ENCODE measurements at places on chromosomes 5 and 9. TPM values are rescaled to one million over a fixed set of nuclear protein-coding genes. Genes with fewer than 3 reads are reported as not detected.

GRCh38 chr5:57779383-57780223 is 297.0 kb upstream of the ACTBL2 start:
- no peak overlapping the region for H3K27ac ChIP-seq
- H3K27me3 ChIP-seq = no peaks in the 10 kb centered on the region
- H3K36me3 ChIP-seq = no peaks in the 10 kb centered on the region
- peaks cover 18% of the 10 kb centered on the region for H3K4me1 ChIP-seq

- H3K4me3 ChIP-seq = no peak overlapping the region
- H3K4me1 ChIP-seq = no peaks in the 10 kb centered on the region
- H3K36me3 ChIP-seq = no peaks in the 10 kb centered on the region
These were observed 226.3 kb downstream of the DEPDC1B start for GRCh38 chr5:60473654-60474053.

ZNF618 gene
- total RNA-seq = 5.9 TPM

- no peaks in the 10 kb centered on the region for H3K36me3 ChIP-seq
- H3K4me3 ChIP-seq = no peak overlapping the region
- no peaks in the 10 kb centered on the region for H3K27me3 ChIP-seq
- no peak overlapping the region for H3K27ac ChIP-seq
- no peak for DNase-seq
- no peaks in the 10 kb centered on the region for H3K4me1 ChIP-seq
These were observed 22.1 kb downstream of the ARHGAP26 start for GRCh38 chr5:142792012-142792864.

PTGR1 gene
- 979 TPM for total RNA-seq

DNA sequence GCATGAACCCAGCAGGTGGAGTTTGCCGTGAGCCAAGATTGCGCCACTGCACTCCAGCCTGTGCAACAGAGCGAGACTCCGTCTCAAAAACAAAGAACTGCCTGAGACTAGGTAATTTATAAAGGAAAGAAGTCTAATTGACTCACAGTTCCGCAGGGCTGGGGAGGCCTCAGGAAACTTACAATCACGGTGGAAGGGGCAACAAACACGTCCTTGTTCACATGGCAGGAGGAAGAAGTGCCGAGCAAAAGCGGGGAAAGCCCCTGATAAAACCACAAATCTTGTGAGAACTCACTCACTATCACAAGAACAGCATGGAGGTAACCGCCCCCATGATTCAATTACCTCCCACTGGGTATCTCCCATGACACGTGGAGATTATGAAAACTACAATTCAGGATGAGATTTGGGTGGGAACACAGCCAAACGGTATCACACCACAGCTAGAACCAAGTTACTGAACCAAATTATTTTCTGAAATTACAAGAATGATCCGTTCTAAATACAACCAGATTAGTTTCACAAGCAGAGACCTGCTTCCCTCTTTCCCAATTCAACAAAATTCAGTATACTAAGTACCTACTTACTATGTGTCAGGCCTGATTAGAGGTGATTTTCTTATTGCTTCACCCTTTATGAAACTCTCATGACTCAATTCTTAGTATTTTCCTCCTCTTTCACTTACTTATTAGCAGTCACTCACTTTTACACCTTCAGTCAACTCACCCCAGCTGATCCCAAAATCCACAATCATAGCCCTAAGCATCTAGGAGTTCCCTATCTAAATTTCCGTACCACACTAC is 8.4 kb downstream of the UBTD2 start:
- H3K36me3 ChIP-seq = no peaks in the 10 kb centered on the region
- no peak for DNase-seq
- no peaks in the 10 kb centered on the region for H3K27me3 ChIP-seq
- H3K4me3 ChIP-seq = no peak overlapping the region
- no peaks in the 10 kb centered on the region for H3K4me1 ChIP-seq

DNA sequence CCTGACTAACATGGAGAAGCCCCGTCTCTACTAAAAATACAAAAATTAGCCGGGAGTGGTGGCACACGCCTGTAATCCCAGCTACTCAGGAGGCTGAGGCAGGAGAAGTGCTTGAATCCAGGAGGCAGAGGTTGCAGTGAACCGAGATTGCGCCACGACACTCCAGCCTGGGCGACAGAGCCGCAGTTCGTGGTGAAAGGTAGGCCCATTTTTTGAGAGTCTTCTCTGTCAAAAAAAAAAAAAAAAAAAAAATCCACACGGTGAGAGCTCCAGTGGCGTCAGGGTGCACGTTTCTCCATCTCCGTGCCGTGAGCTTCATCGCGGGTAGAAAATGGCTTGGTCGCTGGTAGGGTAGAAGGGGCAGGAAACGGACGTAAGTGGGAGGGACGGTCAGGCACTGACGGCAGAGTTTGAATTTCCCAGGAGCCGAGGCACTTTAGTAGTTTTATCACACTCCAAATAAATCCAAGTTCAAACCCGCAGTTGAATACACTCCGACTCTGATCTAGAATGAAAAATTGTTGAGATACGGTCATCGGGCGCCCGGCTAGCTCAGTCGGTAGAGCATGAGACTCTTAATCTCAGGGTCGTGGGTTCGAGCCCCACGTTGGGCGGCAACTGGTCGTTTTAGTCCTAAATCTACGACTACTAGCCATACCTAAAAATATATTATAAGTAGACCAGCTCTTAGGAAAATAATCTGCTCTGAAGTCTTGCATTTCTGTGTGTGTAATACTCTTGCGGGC is 2.4 kb upstream of the TRIM7 start:
- peak overlapping the region; percentile 44 for H3K4me3 ChIP-seq
- H3K27ac ChIP-seq = peak overlapping the region; percentile 59
- no peaks in the 10 kb centered on the region for H3K27me3 ChIP-seq
- no peaks in the 10 kb centered on the region for H3K36me3 ChIP-seq

- H3K36me3 ChIP-seq = no peaks in the 10 kb centered on the region
- DNase-seq = no peak
- no peaks in the 10 kb centered on the region for H3K27me3 ChIP-seq
- H3K4me1 ChIP-seq = no peaks in the 10 kb centered on the region
These were observed 397.7 kb downstream of the TMEM38B start for GRCh38 chr9:106092083-106092482.

LCN10 gene
- total RNA-seq = not detected

PTGER4 gene
- total RNA-seq = 4.4 TPM

DNA sequence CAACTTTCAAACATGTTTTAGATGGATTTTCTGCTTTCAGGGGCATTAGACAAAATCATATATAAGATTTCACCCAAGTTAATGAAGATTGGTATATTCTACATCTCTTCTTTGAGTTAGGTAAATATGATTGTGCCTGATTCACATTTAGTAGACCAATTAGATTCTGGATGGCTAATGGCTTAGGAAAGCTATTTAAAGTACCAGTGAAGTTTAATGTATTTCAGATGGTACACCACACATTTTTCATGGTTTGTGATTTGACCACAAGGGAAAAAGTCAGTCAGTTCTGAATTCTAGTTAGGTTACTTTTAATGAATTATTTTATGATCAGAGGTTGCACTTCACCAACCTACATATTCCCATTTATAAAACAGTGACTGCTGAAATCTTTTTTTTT is 409.7 kb downstream of the ADGRV1 start:
- no peak for DNase-seq
- no peaks in the 10 kb centered on the region for H3K36me3 ChIP-seq
- H3K4me3 ChIP-seq = no peak overlapping the region
- H3K27me3 ChIP-seq = no peaks in the 10 kb centered on the region
- H3K4me1 ChIP-seq = no peaks in the 10 kb centered on the region

All from right lobe of liver (tissue), 6 donors.